ENCODE measurements at places on chromosomes 3 and 15. TPM values are rescaled to one million over a fixed set of nuclear protein-coding genes. Genes with fewer than 3 reads are reported as not detected.
A peak's percentile ranks its signal among the peaks of the same experiment; 100 is the strongest.

DNA sequence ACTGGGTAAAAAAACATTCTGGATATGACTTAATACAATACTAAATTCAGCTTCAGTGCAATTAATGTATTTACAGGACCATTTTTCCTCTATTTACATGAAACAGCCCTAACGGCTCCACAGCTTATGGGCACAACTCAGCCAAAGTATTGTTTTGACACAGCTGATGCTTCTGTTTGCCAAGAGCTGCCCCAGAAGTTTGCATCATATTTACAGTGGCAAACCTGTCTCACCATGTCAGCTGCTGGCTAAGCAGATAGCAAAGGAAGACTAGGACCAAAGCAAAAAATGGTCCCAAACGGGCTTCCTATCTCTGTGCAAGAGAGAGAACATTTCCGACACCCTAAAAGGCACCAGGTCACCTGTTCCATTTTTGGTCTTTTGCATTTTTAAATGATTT is 94.5 kb downstream of the ADAMTS9 start:
- H3K4me1 ChIP-seq, result no peaks in the 10 kb centered on the region
- H3K36me3 ChIP-seq, result no peaks in the 10 kb centered on the region
- no peak overlapping the region for H3K27ac ChIP-seq
- DNase-seq, result no peak
- H3K4me3 ChIP-seq, result no peak overlapping the region

The C3orf70 gene
- total RNA-seq, result 5.7 TPM

GRCh38 chr3:56357266-56357665 is 111.0 kb downstream of the ERC2 start:
- no peak overlapping the region for H3K4me3 ChIP-seq
- no peaks in the 10 kb centered on the region for H3K4me1 ChIP-seq
- H3K36me3 ChIP-seq, result no peaks in the 10 kb centered on the region

The WWTR1 gene
- 105 TPM for total RNA-seq

The CDCP1 gene
- total RNA-seq, result 4.2 TPM

- peaks cover 24% of the 10 kb centered on the region for H3K4me1 ChIP-seq
- H3K36me3 ChIP-seq, result no peaks in the 10 kb centered on the region
- H3K27ac ChIP-seq, result no peak overlapping the region
- H3K27me3 ChIP-seq, result no peaks in the 10 kb centered on the region
Observed at GRCh38 chr15:29680465-29681165, 141.7 kb downstream of the TJP1 start.

DNA sequence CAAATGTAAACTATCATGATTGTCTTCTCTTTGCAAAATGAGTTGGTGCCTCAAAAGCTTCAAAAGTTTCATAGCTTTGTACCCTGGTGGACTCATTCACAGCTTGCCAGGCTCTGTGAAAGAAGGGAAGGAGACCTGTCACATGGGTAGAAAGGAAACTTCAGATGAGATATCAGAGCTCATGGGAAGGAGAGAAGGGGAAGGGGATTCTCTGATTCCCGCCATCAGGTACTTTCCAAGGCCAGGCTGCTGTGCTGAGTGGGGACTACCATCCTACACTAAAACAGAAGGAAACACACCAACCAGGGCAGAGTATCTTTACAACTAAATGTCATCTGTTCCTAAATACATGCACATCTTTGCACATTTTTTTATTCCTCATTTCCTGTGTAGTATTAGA is 9.2 kb downstream of the ILDR1 start:
- DNase-seq, result no peak
- no peak overlapping the region for H3K4me3 ChIP-seq
- H3K27me3 ChIP-seq, result peaks cover 7% of the 10 kb centered on the region
- no peaks in the 10 kb centered on the region for H3K4me1 ChIP-seq
- no peaks in the 10 kb centered on the region for H3K36me3 ChIP-seq

- no peaks in the 10 kb centered on the region for H3K27me3 ChIP-seq
- peak; percentile 85 for DNase-seq
- H3K36me3 ChIP-seq, result no peaks in the 10 kb centered on the region
- peaks cover 3% of the 10 kb centered on the region for H3K4me1 ChIP-seq
- H3K4me3 ChIP-seq, result no peak overlapping the region
- H3K27ac ChIP-seq, result no peak overlapping the region
Observed at GRCh38 chr15:36905908-36906307, 194.4 kb downstream of the MEIS2 start.

GRCh38 chr15:31476236-31476810 is 149.7 kb downstream of the KLF13 start:
- no peak overlapping the region for H3K4me3 ChIP-seq

DNA sequence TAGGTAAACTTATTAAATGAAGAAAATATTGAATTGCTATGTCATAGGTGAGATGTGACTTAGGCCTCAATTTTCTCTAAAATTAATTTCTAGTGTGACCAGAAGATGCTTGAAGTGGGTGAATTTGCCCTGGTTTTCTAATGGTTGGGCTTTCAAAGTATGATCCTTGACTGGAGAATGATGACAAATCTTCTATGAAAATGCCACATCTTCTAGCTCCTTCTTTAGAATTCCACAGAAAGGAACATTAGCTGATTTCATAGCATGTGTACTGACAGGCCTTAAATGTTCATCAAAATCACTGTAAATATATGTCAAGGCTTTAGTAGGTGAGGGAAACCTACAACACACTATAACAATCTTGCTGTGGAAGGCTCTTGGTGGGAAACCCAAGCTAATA is 8.9 kb downstream of the ABI3BP start:
- no peaks in the 10 kb centered on the region for H3K4me1 ChIP-seq
- no peak for DNase-seq

The RTP3 gene
- total RNA-seq, result not detected

The KIF23 gene
- 8.1 TPM for total RNA-seq

DNA sequence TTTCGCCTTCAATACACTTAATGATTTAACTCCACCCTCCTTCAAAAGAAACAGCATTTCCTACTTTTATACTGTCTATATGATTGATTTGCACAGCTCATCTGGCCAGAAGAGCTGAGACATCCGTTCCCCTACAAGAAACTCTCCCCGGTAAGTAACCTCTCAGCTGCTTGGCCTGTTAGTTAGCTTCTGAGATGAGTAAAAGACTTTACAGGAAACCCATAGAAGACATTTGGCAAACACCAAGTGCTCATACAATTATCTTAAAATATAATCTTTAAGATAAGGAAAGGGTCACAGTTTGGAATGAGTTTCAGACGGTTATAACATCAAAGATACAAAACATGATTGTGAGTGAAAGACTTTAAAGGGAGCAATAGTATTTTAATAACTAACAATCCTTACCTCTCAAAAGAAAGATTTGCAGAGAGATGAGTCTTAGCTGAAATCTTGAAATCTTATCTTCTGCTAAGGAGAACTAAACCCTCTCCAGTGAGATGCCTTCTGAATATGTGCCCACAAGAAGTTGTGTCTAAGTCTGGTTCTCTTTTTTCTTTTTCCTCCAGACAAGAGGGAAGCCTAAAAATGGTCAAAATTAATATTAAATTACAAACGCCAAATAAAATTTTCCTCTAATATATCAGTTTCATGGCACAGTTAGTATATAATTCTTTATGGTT is at the start of gene CCR5:
CCR5 (plus strand) TSS at position 108 of the 680 bp plus-strand sequence. CDS start 1,957 bp downstream, outside the sequence.
- no peaks in the 10 kb centered on the region for H3K4me1 ChIP-seq
- DNase-seq, result no peak
- no peaks in the 10 kb centered on the region for H3K36me3 ChIP-seq
- no peak within 1 kb of the TSS for H3K27ac ChIP-seq

The PAQR5 gene
- 0.87 TPM for total RNA-seq

The DNASE1L3 gene
- total RNA-seq, result not detected

DNA sequence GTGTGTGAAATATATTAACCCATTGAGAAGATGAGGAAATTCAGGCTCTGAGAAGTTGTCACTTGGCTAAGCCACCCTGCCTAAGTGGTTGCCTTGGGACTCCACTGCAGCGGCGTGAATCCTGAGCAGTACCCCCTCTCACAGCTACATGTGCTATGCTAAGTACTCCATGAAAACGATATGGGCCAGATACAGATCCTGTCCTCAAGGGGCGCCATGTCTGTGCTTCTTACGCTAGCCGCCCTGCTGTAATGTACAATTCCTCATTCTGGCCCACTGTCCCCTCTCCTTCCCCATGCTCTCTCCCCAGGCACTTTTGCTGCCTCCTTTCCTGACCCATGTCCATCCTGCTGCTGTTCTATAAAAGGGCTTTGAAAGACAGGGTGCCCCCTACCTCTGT is 140.3 kb downstream of the FEZF2 start:
- no peak for DNase-seq
- H3K27me3 ChIP-seq, result no peaks in the 10 kb centered on the region
- no peak overlapping the region for H3K4me3 ChIP-seq
- no peak overlapping the region for H3K27ac ChIP-seq
- H3K36me3 ChIP-seq, result no peaks in the 10 kb centered on the region
- no peaks in the 10 kb centered on the region for H3K4me1 ChIP-seq

The CLDN16 gene
- total RNA-seq, result 0.50 TPM

The TICRR gene
- 2.8 TPM for total RNA-seq

The ZKSCAN7 gene
- total RNA-seq, result 5.7 TPM

GRCh38 chr3:190101320-190102011 is 19.2 kb downstream of the P3H2 start:
- peak; percentile 87 for DNase-seq
- no peaks in the 10 kb centered on the region for H3K27me3 ChIP-seq
- peak overlapping the region; percentile 48 for H3K27ac ChIP-seq
- no peaks in the 10 kb centered on the region for H3K36me3 ChIP-seq

DNA sequence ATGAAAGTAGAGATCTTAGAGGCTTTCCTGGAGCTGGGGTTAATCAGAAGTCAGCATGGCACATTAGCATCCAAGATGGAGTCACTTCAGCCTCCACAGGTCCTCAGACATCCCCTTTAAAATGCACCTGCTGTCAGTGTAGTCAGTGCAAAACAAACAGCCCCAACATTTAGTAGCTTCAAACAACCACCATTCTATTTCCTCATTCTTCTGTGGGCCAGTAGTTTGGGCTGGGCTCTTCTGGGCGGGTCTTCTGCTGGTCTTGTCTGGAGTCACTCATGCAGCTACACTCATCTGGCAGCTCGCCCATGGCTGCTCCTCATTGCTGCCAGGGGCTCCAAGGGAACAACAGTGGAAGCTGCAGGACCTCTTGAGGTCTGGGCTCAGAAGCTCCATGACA is 99.9 kb downstream of the TLE3 start:
- H3K4me1 ChIP-seq, result no peaks in the 10 kb centered on the region
- no peak overlapping the region for H3K27ac ChIP-seq

DNA sequence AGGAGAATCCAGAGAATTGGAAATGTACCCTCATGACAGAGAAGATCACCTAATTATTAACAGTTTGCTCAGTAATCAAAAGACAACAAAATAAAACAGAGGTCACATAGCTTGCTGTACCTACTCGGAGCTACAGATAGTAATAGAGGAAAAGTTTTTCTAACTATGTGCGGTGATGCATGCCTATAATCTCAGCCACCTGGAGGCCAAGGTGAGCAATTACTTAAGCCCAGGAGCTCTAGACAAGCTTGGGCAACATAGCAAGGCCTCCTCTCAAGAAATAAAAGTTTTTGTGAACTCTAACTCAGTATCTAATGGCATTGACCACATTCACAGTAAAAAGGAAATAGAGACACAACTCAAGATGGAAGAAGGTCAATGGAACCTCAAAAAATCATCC is 243.6 kb downstream of the ATP8B4 start:
- DNase-seq, result no peak
- H3K27ac ChIP-seq, result no peak overlapping the region
- H3K36me3 ChIP-seq, result no peaks in the 10 kb centered on the region
- no peaks in the 10 kb centered on the region for H3K27me3 ChIP-seq

GRCh38 chr3:124295362-124295761 is 303.4 kb upstream of the ROPN1 start:
- H3K27ac ChIP-seq, result no peak overlapping the region
- no peaks in the 10 kb centered on the region for H3K27me3 ChIP-seq
- peaks cover 15% of the 10 kb centered on the region for H3K4me1 ChIP-seq
- no peak overlapping the region for H3K4me3 ChIP-seq
- no peaks in the 10 kb centered on the region for H3K36me3 ChIP-seq

GRCh38 chr15:53197426-53197839 is 407.3 kb upstream of the ONECUT1 start:
- no peaks in the 10 kb centered on the region for H3K36me3 ChIP-seq
- no peak overlapping the region for H3K27ac ChIP-seq
- H3K4me3 ChIP-seq, result no peak overlapping the region
- H3K4me1 ChIP-seq, result no peaks in the 10 kb centered on the region

GRCh38 chr15:92059036-92059970 is 205.8 kb downstream of the SLCO3A1 start:
- no peak for DNase-seq
- H3K27ac ChIP-seq, result no peak overlapping the region
- no peaks in the 10 kb centered on the region for H3K4me1 ChIP-seq
- no peaks in the 10 kb centered on the region for H3K27me3 ChIP-seq

DNA sequence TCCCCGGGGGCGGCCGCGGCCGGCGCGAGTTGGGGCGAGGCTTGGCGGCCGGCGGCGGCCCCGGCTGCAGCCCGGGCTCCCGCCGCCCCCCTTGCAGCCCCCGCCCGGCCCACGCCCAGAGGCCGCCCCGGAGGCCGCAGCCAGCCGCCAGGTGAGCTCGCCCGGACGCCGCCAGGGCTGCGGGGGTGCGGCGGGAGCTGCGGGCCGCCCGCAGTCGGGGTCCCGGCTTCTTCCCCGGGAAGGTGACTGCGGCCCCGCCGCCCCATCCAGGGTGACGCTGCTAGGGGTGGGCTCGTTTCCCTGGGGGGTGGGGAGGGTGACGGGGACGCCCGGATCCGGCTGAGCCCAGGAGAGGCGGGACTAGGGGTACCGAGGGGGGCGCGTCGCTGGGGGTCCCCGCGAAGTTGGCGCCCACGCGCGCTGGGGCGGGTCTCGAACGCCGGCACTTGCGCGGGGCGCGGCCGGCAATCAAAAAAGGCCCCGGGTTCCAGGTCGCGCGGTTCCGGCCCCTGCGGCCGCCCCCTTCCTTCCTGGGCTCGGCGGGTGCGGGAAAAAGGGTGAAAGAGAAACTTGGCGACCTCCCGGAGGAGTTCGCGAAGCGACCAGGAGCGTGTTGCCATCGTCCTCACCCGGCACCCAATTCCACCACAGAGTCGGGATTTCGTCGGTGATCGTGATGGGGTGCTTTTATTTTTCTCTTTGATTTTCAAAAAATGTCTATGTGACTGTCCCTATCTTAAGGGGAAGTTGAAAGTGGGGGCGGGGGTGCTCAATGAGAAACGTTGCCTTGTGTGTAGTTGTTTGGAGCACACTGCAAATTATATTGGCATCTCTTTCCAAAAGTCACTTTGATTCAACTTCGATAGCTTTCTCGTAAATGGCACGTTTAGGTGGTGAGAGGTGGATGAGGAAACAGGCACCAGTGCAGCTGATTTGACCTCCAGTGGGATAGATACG is 619 bp downstream of the ATXN7 start:
- H3K36me3 ChIP-seq, result no peaks in the 10 kb centered on the region
- H3K27ac ChIP-seq, result peak overlapping the region; percentile 72
- peaks cover 7% of the 10 kb centered on the region for H3K4me1 ChIP-seq
- no peak for DNase-seq
- H3K4me3 ChIP-seq, result peak overlapping the region; percentile 78
- no peaks in the 10 kb centered on the region for H3K27me3 ChIP-seq

DNA sequence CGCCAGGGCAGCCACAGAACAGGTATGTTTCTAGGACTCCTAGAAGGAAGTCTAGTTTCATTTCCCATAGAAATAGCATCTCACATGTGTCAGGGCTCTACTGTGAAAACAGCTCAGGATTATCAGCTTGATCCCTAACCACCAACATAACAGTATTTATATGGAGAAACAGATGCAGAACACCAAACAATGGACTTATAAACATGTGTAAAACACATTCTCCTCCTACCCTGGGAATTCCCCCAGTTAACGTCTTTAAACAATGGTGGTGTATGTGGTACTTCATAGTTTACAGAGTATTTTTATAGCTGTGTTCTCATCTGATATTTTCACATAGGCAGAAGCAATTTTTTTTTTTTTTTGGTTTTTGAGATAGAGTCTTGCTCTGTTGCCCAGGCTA is 9.7 kb downstream of the TNFSF10 start:
- DNase-seq, result peak; percentile 42
- peaks cover 8% of the 10 kb centered on the region for H3K4me1 ChIP-seq
- H3K27me3 ChIP-seq, result peaks cover 2% of the 10 kb centered on the region
- no peak overlapping the region for H3K4me3 ChIP-seq

GRCh38 chr3:161221806-161222600 is 892 bp downstream of the NMD3 start:
- peaks cover 17% of the 10 kb centered on the region for H3K36me3 ChIP-seq
- no peaks in the 10 kb centered on the region for H3K27me3 ChIP-seq
- no peak for DNase-seq
- H3K4me3 ChIP-seq, result peak overlapping the region; percentile 87

Data from astrocyte (in vitro differentiated cells and primary cell).